Stimulated activated CD4-positive, alpha-beta T cell treated with anti-CD3 and anti-CD28 coated beads, Interleukin-15, amount 100 ng/mL, for 24 hours (primary cell): ENCODE measurements at places on chromosomes 16 and 17.
A peak's percentile ranks its signal among the peaks of the same experiment; 100 is the strongest.

GRCh38 chr17:35224436-35224835 lies 18.4 kb upstream of the SLFN5 start:
- DNase-seq: no peak

DNA sequence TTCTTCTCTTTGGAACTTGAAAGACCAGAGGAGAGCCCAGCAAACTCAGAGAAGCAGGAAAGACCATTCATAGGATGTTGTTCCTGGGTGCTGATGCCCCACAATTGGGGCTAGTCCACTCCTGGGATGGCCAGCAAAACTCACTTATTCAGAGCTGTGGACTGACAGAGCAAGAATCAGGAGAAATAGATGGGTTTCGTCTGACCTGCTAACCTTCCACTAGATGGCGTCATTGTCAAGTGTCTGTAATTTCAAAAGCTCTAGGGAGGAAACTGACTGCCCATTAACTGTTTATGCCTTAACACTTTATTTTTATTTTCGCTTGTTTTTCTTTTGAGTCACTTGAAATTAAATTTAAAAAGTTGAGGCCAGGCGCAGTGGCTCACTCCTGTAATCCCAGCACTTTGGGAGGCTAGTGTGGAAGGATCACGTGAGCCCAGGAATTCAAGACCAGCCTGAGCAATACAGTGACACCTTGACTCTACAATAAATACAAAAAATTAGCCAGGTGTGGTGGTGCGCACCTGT lies 28.7 kb upstream of the MILR1 start:
- no peak for DNase-seq

DNA sequence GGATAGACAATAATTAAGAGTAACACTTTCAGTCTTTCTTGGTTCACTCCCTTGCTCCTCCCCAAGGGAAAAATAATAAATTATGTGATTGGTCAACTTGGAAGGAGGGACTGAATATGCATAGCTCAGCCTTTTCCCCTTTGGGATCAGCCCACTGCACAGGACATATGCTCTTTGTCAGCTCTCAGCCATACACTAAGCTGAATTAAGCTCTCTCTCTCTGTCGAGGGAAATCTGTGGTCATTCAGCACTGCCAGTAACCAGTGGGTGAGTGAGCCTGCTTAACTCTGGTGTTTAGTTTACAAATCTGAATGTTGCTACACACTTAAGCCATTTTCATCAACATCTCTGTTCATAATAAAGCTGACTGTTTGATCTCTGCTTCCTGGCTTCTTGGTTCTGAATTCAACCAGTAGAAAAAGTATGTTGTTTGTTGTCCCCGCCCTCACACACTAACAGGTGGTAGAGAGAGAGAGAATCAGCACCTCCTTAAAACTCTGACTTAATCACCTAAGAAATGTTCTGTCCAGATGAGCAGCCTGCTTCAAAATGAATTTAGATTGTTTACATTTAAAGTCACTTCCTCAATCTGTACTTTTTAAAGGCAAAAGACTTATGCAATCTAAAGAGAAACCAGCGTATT lies 102.3 kb upstream of the C17orf78 start:
- DNase-seq: no peak

DNA sequence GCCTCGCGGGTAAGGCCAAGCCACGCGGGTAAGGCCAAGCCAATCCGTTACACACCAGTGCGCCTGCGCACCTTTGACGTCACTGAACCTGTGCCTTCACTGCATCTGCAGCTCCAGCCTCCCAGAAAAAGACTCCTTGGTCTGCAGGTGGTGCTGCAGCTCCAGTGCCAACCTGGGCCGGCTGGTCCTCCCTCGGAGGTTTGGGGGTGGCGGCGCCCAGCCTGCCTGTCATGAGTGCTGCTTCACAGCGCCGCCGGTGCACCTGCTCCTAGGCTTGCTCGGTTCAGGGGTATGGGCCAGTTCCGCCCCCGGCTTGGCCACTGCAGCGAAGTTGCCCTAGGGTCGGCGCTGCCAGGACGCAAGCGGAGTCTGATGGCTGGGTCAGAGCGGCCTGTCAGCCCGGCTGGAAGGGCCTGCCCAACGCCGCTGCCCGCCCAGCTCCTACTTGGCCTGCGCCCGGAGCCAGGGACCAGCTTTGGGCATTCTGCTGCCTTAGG lies 146.6 kb downstream of the USP22 start:
- DNase-seq: peak; percentile 60

DNA sequence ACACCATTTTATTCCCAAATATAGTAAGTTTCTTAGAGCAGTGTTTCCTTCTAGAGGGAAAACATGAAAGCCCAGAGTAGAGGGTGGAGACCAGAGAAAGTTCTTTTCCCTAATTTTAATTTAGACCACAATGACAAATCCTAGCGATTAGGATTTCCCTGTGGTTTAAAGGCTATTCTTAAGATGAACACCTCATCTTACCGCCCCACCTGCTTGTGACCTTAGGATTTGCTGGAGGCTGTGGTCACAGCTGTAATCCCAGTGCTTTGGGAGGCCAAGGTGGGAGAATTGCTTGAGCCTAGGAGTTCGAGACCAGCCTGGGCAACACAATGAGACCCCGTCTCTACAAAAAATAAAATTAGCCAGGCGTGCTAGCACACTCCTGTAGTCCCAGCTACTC lies 51.1 kb downstream of the GPRC5B start:
- no peak for DNase-seq

- no peak for DNase-seq
These were observed 13.3 kb upstream of the ABR start for GRCh38 chr17:1192911-1193699.

DNA sequence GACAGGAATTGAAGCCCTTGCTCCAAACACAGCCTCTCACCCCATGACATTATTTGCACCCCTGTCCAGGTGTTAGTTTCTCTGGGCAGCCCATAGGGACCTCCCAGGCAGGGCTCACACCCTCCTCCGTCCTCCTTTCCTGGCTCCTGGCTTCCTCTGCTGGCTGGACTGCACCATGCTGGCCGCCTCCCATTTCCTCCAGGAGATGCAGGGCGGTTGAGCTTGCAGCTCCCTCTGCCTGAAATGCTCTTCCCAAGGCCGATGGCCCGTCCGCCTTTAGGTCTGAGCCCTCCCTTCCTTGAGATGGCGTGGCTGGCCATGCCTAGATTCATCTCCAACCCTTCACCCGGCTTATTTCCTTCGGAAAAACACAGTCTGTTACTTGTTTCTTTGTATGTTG lies 334.8 kb downstream of the SNX29 start:
- DNase-seq: no peak

DNA sequence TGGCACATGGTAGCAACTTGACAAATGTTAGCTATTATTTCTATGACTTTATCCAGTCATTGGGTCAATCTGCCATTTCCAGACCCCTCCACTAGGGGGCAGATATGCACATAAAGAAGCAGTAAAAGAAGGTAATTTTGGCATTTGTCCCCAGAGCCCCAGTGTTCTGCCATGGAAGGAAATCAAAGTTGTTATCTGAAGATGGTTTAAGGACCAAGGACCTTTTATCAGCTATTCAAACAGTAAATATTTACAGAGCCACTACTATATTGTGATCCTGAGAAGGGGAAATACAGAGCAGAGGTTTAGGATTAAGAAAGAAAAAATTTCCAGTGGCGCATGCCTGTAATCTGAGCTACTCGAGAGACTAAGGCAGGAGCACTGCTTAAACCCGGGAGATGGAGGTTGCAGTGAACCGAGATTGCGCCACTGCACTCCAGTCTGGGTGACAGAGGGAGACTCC lies 20.0 kb downstream of the TRAF4 start:
- DNase-seq: peak; percentile 87

DNA sequence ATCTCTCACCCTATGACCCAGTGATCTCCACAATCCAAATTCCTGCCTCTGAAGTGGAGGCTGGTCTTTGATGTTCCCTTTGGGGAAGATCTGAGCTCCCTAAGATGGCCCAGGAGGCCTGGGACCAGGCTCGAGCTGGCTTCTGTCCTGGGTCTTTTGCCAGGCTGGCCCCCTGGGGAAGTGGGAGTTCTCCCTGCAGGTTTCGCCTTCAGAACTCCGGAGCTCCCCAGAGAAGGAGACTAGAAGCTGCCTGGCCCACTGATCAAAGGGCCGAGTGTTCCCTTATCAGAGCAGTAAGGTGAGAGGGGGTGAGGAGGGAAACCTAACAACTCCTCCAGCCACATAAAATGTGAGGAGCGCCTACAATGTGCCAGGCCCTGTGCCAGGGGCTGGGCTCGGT lies 147.1 kb downstream of the IRF8 start:
- DNase-seq: no peak

DNA sequence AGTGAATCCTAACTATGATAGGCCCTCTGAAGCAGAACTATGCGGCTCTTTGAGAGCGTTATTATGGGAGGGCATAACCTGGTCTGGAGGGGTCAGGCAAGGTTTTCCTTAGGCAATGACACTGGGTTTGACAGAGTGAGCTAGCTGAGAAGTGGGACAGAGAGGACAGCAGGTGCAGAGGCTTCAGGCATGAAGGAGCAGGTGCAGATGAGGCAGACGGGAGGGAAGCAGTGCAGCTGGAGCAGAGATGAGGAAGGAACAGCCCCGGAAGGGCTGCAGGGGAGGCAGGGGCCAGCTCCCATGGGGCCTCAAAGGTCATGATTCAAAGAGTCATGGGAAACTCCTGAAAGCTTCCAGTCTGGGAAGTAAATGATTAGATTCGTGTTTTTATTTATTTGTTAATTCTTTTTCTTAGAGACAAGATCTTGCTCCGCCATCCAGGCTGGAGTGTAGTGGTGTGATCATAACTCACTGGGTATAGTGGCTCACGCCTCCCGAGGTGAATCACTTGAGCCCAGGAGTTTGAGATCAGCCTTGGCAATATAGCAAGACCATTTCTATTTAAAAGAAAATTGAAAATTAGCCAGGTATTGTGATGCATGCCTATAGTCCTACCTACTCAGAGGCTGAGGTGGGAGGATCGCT lies 5.4 kb downstream of the MARCHF10 start:
- DNase-seq: no peak

DNA sequence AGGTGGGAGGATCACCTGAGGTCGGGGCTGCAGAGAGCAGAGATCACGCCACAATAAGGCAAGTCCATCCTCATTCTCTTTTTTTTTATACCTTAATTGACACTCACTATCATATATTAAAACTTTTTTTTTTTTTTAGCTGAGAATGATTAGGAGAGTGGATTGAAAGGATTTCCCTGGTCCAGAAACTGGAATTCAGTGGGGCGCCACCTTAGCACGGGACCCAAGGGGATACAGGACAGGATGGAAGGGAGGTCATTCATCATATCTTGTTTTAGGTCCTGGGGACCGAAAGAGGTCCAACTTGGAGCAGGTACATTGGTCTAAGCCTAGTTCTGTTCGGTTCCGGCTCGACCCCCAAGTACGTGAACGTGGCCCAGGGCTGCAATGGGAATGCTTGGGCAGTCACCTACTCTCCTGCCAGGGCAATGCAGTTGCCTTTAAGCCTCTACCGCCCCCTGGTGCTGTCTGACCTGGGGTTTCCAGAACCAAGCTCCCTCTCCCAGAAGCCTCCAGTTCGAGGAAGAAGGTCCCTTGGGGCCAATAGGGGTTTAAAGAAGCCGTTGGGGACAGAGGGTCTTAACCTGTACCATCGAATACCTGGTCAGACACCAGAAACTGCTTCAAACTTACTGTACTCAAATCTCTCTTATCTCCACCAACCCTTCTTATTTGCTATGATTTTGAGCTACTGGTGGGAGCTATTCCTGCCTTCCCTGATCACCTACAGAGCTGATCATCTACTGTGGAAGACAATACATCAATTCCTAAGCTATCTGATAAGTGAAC lies 19.9 kb upstream of the GPATCH8 start:
- peak; percentile 78 for DNase-seq

DNA sequence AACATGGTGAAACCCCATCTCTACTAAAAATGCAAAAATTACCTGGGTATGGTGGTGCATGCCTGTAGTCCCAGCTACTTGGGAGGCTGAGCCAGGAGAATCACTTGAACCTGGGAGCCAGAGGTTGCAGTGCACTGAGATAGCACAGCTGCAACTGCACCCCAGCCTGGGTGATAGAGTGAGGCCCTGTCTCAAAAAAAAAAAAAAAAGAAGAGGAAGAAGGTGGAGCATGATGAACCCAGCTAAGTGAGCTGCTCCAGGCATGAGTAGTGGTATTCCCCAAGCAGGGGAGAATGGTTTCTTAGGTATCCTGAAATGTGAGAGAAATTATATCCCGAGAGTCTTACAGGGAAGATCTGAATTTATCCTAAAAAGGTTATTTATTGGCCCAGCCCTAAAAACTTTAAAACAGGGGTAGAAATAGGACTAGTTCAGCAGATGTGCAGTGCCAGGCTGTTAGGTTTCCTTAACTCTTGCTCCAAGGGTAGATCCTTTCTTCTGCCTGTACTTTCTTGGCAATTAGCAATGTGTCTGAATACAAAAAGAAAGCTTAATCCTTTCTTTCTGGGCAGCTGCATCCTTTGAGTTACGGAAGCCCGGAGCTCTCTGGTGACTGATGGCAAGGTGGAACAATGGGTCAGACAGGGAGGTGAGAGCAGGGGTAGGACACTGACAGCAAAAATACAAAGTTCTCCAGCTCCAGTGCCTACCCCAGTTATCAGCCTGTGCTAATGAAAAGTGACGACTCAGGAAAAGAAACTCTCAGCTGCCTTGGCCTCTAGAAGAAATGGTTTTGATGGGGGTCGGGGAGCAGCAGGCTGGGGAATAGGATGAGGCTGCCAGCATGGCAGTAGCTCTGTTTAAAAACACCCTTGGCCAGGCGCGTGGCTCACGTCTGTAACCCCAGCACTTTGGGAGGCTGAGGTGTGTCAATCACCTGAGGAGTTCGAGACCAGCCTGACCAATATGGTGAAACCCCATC lies 36.5 kb upstream of the TOB1 start:
- DNase-seq: no peak

DNA sequence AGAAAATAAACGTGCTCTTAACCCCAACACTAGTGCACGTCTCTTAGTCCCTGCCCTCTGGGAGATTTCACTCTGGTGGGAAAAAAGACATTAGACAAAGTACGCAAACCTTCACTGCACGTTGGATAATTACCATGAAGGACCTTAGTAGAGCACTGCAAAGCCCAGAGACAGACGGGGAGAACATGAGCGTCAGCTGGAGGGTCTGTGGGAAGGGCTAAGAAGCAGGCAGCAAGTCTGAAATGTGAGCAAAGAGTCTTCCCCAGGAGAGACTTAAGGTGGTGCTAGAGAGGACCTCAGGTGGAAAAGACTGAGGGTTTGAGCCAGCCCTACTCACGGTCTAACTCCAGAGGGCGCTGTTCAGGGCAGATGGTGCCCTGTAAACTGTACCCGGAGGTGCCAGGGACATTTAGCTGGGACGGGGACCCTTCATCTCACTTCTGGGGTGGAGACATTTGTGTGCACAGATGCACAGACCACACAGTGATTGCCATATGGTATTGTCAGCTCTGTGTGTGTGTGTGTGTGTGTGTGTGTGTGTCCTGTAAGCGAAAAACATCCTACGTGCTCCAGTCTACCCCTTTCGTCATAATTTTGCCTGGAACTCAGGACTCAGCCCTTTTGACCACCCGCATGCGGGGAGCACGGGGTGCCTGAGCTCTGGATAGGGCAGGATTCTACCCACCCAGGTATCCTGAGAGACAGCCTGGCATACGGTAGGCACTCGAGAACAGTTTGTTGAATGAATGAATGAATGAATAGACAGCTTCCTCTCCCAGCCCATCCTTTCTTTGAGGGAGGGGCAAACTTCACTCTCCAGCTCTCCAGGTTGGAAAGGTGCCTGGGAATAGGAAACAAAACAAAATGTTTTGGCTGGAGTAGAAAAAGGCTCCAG lies 10.1 kb upstream of the STAC2 start:
- DNase-seq: peak; percentile 53

GRCh38 chr17:19409509-19409908 lies 1.5 kb upstream of the RNF112 start:
- DNase-seq: peak; percentile 33
